ENCODE measurements at places on chromosomes 7 and 10.

DNA sequence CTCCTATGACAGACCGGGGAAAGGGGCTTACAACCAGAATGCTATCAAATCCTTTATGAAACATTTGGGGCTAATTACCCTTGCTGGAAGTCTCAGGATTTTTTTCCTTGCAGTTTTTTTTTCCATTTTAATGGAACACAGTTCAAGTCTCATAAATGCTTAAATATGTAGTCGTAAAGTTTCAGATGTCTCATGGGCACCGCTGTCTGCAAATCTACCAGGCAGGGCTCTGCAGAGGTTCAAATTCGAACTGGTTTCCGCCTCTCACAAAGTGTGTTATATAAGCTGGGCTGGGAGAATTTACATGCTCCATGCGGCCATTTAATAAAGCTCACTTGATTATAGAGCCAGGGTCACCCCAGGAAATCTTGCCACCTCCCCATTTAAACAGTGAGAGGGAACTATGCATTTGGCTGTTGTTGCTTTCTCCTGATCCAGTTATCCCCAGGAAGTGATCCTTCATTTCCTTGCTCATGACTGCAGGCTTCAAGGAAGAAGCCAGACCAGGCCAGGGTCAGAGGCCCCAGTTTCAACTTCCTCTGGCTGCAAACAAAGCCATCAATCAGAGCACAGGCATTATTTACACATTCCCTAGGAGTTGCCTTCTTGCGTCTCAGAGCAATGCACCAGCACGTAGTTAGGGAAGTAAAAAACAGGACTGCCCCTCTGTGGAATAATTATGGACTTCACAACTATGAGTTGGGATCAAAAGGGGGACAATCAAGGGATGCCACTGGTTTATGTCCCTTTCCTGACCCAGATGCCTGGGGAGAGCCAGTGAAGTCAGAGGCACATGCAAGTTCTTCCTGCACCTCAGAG, 358.8 kb downstream of the PRPF18 start:
- DNase-seq = no peak

DNA sequence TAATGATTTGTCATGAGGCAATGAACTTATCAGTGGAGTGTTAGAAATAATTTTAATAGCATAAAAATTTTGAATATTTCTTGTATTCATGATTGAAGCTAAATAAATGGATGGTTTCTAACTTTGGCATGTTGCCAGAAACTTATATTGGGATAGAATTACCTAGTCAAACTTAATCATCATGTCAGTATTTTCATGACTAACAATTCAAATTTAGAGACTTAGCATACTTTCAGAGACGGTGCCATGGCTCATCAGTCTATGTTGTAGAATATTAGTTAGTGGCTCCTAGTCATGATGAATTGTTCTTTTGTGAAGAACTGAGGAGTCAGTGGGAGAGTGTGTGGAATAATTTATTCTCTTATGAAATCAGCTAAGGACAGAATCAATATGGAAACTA, 599.6 kb upstream of the POT1 start:
- no peak for DNase-seq

DNA sequence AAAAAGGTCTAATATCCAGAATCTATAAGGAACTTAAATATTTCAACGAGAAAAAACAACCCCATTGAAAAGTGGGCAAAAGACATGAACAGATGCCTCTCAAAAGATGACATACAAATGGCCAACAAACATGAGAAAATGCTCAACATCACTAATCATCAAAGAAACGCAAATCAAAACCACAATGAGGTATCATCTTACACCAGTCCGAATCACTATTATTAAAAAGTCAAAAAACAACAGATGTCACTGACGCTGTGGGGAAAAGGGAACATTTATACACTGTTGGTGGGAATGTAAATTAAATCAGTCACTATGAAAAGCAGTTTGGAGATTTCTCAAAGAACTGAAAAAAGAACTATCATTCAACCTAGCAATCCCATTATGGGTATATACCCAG, 6.0 kb downstream of the VWDE start:
- no peak for DNase-seq

GRCh38 chr7:42283553-42283952, 46.5 kb upstream of the GLI3 start:
- no peak for DNase-seq

GRCh38 chr7:55212176-55212575, 153.0 kb upstream of the LANCL2 start:
- no peak for DNase-seq

DNA sequence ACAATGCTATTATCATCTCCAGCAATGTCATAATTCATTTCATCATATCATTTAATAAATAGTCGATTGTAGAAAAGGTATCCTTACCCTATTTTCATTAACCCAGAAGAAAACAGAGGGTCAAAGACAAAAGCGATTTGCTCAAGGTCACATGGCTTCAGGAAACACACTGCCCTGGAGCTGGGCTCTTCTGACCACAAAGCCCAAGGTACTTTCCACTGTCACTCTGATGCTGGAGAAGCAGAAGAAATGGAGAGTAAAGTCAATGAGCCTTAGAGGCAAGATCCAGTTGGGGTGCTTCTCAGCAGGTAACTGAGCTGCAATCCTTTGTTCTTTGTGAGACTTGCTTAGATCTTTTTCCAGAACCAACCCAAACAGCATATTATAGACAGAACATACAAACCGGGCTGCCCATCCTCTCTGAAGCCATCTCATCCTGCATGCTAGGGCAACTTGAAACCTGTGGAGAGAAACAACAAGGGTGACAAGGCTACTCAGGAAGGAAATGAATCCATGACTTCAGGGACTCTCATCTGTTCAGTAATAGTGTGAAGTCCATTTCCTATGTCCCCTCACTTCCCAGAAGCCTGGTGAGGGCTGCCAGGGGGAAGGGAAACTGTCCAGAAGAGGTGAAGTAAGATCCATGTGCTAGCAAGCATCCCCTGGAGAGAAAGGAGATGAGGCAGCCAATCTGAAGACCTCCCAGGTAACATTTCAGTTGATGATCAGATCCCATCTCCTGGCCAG, 148.6 kb upstream of the SVIL start:
- DNase-seq = no peak

GRCh38 chr10:43691485-43691884, 42.8 kb upstream of the ZNF32 start:
- no peak for DNase-seq

GRCh38 chr10:69366738-69367137, 50.0 kb downstream of the TACR2 start:
- DNase-seq = no peak

GRCh38 chr10:70899096-70899495, 10.7 kb upstream of the PCBD1 start:
- DNase-seq = no peak

DNA sequence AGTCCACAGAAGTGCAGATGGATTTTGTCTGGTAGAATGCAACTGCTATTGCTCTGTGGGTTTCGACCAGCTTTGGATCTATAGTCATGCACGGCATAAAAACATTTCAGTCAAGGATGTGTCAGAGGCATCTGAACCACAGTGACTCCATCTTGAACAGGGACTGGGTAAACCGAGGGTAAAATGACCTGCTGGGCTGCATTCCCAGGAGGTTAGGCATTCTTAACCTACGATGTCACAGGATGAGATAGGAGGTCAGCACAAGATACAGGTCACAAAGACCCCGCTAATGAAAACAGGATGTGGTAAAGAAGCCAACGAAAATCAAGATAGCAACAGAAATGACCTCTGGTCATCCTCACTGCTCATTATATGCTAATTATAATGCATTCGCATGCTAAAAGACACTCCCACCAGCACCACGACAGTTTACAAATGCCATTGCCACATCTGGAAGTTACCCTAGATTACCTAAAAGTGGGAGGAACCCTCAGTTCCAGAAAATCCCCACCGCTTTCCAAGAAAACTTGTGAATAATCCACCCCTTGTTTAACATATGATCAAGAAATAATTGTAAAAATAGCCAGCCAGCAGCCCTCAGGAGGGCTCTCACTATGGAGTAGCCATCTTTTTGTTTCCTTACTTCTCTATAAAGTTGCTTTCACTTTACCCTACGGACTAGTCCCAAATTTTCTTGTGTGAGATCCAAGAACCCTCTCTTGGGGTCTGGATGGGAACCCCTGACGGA, 50.7 kb upstream of the CPXM2 start:
- DNase-seq = no peak

GRCh38 chr7:46291050-46291438, 370.0 kb upstream of the IGFBP3 start:
- DNase-seq = no peak

GRCh38 chr10:58322072-58322834, 12.6 kb upstream of the UBE2D1 start:
- DNase-seq = no peak

- no peak for DNase-seq
Observed at GRCh38 chr7:11612737-11613136, 219.3 kb downstream of the THSD7A start.

DNA sequence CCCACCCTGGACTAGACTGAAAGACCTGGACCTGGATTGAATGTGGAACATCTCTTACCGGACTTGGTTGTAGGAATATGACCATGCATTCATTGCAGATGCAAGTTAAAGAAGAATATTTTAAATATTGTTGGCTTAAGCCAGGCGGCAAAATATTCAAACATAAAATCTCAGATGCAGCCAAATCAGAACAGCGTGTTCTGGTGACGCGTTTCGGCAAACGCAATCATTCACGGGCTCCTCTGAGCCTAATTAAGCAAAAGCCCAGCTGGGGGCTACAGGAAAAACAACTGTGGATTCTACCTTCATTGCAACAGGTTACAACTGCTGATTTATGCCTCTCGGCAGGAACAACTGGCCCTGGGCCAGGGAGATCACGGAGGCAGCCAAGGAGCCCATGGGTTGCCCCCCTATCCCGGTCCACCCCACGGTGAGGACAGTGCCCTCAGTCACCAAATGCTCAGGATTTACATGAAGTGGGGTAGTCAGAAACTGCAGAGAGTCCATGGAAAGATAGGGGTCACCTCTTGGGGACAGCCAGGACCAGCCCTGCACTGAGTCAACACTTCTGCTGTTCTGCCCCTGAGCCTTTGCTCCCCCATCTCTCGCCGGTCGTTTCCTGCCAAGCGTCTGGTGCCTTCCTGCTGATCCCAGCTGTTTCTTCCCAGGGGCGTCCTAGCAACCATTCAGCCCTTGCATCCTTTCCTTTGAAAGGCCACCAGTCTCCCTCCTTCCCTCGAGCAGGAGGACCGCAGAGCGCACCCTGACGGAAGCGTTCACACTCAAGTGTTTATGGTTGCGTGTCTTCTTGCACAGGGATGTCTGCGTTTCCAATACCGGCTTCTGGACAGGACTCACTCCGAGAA, 64.4 kb upstream of the SFMBT2 start:
- DNase-seq = no peak

DNA sequence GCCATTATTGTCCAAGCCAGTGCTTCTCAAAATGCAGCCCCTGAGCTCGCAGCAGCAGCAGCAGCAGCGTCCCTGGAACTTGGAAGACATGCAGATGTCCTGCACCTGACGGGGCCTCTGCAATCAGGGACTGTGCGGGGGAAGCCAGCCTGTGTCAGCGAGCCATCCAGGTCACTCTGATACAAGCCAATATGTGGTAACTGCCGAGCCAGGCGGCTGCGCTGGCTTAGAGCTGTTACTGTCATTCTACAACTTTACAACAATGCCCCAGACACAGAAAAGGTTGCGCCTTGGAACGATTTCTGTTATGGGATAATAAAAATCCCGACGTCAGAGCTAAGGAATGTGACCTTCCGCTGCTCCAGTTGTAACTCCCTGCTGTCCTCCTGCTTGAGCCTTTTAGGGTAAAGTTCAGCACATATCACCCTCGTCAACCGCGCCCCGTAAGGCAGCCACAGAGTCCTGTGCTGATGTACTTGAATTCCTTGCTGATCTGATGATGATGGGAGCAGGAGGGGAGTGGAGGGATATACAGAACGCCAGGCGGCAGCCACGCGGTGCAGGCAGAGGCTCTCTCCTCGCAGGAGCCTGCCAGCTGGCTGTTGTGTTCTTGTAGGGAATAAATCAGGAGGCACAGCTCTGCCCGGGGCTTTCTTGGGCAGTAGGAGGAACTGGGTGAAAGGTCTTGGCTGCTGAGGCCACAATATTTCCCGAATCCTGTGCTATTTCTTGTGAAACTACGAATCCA, 20.0 kb upstream of the CRYGN start:
- no peak for DNase-seq

GRCh38 chr10:76665029-76665428, 972.6 kb downstream of the KCNMA1 start:
- no peak for DNase-seq

Measured in stimulated activated CD4-positive, alpha-beta T cell treated with anti-CD3 and anti-CD28 coated beads, Interleukin-15, amount 100 ng/mL, for 24 hours (primary cell).